NCI-H460 (cell line): ENCODE measurements at places on chromosomes 3 and 15.

DNA sequence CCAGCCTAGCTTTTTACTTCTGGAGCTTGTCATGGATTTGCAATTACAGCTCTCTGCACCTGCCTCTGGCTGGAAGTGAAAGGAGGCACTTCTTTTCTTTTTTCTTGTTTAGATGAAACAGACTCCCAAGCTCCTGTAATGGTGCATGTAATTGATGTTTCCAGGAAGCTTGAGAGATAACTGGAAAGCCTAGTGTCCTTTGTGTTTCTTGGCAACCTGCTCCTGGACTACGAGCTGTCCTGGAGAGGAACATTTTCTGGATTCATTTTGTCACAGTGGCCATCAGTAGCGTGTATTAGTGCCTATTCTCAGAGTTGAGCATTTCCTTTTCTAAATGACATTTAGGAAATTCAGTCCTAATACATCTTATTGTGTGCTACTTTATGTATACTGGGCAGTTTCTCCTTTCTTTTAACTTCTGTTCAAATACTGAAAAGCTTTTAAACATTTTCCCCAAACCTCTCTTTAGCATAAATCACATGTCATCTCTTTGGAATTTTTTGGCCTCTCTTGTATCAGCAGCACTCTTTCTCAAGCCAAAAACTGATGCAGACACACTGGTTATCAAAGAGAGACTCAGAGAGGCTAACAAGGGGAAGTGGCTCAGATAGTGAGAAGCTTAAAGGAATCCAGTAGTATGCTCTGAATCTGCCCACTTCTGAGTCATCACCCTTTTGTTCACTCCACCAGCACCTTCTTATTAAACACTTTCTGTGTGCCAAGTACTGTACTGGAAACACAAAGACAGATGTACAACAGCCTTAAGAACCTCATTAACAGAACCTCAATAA is 62.6 kb upstream of the SLC2A2 start:
- DNase-seq, result no peak

GRCh38 chr3:149452036-149452435 is 22.5 kb upstream of the TM4SF4 start:
- no peak for DNase-seq

DNA sequence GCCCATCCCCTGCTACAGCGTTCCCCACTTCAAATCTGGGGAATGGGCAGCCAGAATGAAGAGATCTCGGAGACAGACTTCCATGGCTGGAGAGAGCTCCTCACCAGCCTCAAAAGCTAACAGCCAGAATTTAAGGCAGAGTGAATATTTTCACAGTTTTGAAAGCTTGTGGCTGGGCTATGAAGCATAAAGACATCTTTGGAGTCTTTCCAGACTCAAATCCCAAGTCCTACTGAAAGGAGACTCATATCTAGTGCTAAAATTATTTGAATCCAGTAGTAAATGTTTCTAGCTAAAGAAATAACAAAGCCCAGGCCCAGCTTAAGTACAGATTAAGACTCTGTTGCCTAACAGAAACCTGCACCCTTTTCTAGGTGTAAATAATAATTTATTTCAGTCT is 628.4 kb upstream of the ALCAM start:
- no peak for DNase-seq

DNA sequence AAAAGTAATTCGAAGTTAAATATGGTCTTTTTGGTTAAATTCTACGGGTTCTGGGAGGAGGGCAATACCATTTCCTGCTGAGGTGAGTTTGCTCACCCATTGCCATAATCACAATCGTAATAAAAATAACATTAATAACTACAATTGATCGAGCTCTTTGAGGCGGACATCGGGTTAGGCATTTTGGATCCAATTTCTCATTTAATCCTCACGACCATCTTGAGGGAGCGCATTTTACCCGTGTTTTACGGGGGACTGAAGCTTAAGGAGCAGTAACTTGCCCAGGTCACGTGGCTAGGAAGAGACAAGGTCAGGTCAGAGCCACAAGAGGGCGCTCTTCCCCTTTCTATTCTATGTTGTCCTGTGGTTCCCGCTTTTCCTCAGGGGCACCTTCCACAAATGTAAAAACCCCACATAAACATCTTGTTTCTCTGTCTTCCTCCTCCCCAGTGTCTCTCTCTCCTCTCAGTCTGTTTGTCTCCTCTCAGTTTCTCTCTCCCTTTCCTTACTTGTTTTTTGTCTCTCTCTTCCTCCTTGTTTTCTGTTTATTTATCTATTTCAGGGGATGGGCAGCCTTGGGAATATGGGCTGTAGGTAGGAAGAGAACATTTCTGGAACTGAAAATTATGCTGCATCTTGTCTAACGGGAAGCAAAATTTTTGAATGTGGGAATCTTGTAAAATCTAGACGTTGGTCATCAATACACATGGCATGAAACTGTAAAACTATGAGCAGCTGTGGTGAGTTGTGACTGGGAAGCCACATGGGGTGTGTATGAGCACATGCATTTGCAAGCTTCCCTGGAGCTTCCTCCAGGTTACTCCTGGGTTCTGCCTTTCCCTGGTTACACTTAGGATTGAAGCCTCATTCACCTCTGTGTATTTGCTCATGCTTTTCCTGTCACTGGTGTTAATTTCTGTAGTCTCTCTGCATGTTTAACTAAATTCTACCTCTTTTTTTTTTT is 71.0 kb downstream of the SQOR start:
- peak; percentile 77 for DNase-seq

DNA sequence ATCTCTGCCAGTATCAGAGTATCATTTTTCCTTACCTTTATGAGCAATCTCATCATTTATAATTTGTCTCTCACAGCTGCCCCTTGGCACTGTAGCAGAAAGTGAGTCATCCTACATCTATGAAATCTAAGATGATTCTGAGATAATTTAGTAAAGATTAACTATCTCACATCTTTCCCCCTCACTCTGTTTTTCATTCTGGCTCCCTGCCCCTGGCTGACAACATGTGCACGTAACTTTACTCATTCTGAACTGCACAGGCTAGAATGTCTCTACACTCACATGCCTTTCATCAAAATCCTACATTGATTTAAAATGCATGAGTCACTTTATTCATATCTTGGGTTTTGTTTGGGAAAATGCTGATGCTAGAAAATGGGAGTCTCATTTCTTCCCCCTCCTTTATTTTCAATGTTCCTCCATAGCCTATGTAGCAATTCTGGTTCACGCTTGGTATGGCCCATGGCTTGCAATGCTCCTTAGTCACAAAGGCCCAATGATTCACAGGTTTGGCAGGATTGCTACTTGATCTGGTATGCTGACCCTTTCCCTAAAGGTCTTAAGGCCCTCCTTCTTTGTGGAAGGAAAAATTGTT is 838.5 kb downstream of the TUSC7 start:
- no peak for DNase-seq

DNA sequence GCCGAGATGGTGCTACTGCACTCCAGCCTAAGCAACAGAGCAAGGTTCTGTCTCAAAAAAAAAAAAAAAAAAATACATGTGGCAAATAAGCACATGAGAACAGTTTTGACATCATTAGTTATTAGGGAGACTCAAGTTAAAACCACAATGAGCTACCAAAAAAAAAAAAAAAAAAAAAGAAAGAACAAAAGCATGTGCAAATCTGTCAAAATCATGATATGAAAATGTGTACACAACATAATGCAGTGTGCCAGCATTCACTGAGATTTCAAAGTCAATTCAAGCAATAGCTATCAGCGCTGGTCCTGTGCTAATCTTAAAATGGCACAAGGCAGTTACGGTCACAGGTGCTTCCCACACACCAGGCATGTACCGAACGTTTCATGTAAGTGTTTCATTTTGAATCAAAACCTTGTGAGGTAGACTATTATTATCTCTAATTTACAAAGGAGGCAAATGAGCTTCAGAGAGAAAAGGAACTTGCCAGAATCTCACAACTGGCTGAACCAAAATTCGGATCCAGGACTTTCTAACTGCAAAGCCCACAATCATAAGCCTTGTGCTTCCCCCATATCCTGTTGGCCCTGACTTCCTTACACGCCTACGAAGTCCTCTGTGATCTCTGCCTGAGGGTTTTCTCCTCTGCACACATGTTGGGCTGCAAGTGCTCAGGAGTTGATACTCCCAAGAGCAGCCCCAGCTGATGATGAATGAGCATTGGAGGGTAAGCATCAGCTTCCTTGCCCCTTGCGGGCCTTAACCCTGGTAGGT is 200.1 kb upstream of the PROK2 start:
- DNase-seq, result no peak

DNA sequence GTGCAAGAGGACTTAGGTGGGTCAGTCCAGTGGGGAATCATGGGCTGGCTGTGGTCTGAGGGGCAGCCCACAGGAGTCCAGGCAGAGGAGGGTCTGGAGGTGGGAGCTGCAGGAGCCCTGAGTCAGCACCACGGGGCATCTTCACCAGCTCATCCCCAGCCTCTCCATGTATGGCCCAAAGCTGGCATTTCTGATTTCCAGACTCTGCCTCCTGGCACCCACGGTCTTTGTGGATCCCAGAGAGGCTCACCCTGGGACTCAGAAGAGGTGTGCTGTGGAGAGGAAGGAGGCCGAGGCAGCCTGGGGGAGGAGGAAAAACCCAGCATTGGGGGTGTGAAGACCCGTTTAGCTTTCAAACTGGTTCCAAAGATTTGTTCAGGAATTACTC is 64.5 kb upstream of the KLF13 start:
- DNase-seq, result no peak

- no peak for DNase-seq
These were observed 21.1 kb upstream of the SKOR1 start for GRCh38 chr15:67803996-67804843.

GRCh38 chr15:51349156-51349844 is 7.8 kb downstream of the GLDN start:
- DNase-seq, result no peak

GRCh38 chr3:111200027-111200426 is 128.4 kb downstream of the NECTIN3 start:
- DNase-seq, result no peak

DNA sequence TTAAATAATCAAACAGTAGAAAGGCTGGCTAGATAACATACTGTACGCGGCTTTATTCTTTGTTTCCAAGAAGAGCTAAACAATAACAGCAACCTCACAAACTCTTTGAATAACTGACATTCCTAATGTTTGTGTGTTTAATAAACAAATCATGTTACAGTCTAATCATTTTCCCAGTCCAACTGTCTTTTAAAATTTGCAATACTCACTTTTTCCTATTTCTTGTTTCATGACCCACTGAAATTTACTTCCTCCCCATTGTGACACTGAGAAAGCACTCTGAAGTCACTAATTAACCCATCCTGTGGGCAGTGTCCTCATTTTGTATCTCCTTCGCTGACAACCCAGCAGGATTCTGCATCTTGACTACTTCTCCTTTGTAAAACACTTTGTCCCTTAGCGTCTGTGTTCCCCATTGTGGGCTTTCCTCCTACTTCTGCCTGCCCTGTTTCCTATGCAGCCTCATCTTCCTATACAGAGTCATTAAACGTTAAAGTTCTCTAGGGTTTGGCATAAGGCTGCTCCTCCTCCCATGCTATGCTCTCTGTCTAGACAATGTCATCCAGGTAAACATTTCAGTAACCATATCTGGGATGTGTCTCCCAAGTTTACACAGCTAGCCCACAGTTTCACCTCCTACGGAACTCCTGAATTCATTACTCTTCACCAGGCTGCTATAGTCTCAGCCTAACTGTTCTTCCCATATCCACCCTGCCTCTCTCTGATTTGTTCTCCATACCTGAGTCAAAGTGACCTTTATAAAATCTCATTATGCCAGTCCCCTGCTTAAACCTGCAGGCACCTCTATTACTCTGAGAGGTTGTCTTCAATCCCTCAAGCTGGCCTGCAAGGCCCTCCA is 148.9 kb downstream of the GREM1 start:
- DNase-seq, result no peak

GRCh38 chr3:58049143-58049785 is 41.0 kb downstream of the FLNB start:
- DNase-seq, result peak; percentile 79

- no peak for DNase-seq
These were observed 12.1 kb upstream of the PEX5L start for GRCh38 chr3:180048840-180049239.

DNA sequence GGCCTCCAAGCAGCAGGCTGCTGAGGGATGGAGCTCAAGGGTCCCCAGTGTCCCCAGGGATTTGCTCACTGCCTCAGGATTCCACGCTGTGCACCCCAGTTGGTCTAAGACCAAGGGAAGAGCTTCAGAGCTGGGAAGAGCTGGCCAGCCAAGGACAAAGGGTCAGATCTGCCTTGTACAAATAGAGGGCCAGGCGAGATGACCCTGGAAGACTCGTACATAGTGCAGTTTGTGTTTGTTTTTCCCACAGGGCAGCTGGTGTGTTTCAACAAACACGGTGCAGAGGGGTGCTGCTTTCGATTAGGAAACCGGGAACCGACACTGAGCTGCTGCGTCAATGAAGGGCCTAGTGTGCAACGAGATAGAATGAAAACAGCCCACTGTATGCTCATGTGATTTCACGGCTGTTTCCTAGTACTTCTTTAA is 56.1 kb upstream of the TRPM1 start:
- DNase-seq, result no peak

DNA sequence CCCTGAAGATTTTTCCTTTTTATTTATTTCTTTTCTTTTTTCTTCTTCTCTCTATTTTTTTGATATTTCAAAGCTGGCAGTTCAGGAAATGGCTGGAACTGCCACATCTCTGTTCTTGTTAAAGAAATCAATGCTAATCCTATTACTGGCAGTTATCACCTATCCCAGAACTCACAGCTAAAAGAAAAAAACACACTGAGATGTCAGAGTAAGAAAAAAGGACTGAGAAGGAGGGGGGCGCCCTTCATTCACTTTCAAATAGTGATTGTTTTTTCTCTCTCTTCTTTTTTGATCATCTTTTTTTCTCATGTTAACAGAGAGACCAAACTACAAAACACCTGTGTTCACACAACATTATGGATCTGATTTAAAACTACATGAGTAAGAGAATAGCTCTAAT is 337.1 kb downstream of the IL20RB start:
- DNase-seq, result no peak

- DNase-seq, result no peak
These were observed 761.7 kb downstream of the VGLL3 start for GRCh38 chr3:86229086-86229774.

DNA sequence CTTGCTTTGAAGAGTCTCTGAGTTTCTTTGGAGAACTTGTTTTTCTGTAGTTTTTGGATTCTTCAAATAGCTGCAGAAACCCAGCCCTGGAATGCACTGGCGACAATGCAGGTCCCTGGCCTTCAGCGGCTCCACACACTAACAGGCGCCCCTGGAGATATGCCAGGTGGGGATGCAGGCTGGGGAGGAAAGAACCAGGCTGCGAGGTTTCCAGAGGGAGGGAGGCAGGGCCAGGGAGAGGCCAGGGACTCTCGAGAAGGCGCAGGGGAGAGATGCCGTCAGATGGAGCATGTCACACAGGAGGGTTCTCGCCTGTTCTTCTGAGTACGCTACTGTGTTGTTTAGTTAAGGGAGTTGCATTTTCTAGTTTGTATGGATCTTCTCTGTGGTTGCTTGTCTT is 283.1 kb downstream of the GABRG3 start:
- DNase-seq, result no peak

GRCh38 chr15:71054286-71054952 is 60.9 kb upstream of the THSD4 start:
- DNase-seq, result no peak

GRCh38 chr3:183249006-183249718 is 3.9 kb upstream of the B3GNT5 start:
- DNase-seq, result no peak

- DNase-seq, result no peak
These were observed 154.1 kb upstream of the CRBN start for GRCh38 chr3:3333571-3333970.
